ENCODE measurements at places on chromosomes 3 and 15.

- no peak for DNase-seq
These were observed 28.4 kb upstream of the SLC2A2 start for GRCh38 chr3:171054921-171055320.

DNA sequence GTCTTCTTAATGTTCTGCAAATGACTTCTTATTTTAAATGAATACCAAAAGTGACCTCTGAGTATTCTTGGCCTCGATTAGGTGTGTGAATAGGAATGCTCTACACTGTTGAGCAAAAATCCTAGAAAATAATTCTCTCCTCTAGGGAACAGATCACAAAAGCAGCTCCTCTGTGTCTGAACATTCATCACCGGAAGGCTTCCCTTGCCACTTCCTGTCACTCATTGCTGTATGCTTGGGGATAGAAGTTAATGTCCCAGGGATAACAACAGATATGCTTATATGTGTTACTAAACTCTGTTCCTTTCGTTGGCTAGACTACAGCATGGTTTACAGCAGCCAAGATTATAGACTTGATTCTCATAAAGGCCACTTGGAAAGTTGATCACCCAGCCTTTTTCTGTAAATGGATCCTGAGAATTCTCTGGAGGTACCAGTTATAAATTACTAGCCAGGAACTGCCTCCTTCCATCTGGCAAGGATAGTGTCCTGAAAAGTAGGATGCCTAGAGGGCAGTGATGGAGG, 16.0 kb upstream of the PTX3 start:
- no peak for DNase-seq

DNA sequence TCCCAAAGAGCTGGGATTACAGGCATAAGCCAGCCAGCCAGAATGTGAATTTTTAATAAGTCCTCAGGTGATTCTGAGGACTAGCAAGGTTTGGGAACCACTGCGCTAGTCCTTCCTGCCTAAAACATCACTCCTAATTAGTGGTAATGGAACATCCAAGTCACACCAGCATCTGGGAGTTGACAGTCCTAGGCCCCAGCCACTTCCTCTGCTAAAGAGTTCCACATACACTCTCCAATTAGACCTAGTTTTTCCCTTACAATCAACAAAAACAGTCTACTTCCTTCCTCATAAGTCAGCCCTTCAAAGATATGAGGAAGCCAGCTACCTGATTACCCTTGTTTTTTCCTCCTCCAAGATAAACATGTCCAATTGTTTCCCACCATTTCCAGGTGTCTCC, 78.1 kb downstream of the OXNAD1 start:
- no peak for DNase-seq

GRCh38 chr3:59798372-59799086, 748.7 kb upstream of the CFAP20DC start:
- no peak for DNase-seq

- no peak for DNase-seq
These were observed 377.2 kb upstream of the SGO1 start for GRCh38 chr3:20563251-20563650.

DNA sequence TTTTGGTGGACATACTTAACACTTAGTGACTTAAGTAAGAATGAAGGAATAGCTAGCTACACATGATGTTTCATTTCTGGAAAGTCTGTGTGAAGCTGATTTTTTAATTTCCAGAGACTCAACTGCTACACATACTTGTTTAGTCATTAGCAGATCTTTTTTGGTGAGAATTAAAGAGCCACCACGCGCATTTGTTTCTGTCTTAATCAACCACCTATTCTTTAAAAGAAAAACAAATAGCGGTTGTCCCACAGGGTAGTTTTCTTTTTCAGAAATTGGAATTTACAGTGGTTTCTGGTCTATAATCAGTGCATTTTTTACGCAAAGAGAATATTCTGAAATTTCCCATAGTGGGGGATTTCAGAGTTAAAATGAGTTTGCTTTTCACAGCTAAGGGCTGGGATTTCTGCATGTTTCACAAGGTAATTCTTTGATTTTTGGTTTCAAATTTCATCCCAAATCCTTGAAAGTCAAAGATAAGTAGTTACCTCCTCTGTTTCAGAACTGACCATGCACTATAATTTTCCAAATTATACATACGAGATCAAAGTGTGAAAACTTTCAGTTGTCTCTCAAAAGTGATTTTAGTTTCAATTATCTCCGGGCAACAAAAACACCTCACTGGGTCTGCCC, 631.0 kb upstream of the GRM7 start:
- DNase-seq, result no peak

Data from iPS-NIHi11 (cell line).